ENCODE measurements at places on chromosomes 3 and 15.

DNA sequence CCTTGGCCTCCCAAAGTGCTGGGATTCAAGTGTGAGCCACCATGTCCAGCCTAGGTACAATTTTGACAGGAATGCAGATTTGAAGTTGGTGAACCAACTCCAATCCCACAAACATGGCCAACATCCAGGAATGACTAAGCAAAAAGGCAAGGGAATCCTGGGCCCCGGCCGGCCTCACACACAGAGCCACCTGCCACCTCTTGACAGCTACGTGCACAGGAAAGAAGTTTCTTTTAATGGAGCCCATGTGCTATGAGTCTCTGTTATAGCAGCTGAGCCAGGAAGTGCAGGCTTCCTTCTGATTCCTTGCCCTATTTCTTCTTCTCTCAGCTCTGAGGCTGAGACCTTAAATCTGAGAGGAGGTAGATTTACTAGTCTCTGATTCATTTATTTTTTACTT, 8.8 kb downstream of the TMEM40 start:
- no peak for DNase-seq

DNA sequence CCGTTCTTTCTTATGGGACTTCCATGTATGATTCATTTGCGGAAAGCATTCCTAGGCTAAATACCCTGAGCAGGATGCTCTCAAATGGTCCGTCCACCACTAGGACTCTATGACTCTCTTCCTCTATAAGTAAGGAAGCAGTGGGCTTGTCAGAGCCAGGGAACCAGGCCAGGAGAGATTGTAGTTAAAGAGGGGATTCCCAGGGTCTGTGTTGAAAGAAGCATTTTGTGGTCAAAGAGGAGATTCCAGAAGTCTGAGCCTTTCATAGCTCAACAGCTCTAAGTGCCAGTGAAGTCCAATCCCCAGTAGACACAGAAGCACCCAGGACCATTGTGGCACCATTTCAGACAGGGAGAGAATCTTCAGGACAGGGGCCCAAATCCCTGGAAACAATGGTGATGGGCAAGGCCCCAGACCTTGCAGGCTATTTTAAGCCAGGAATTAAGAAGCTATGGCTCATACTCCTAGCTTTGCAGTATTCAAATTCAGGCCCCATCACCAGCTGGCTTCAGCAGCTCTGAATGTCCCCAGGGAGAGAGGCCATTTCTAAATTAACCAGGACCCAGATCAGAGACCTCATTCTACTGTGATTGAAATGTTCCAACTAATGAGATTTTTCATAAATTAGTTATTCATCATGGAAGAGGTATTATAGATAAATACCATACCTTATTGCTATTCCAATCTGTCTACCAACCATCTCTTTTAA, 81.7 kb downstream of the CD47 start:
- no peak for DNase-seq

DNA sequence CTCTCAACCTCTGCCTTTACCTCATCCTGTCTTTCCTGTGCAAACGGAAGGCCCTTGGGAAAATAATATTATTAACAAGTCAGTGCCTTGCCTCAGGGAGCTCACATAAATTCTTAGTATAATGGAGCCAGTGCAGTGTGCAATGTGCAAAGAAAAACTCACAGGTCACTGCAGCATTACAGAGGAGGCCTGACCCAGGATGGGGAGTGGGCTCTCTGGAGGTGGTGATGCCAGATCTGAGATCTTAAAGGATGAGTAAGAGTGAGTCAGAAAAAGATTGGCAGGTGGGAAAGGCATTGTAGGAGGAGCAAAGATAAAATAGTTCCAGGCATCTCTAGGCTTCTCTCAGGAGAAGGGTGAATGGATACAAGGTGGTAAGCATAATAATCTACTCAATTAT, 185.6 kb upstream of the ADAMTS9 start:
- no peak for DNase-seq

GRCh38 chr15:42611532-42611931, 36.1 kb downstream of the STARD9 start:
- no peak for DNase-seq

DNA sequence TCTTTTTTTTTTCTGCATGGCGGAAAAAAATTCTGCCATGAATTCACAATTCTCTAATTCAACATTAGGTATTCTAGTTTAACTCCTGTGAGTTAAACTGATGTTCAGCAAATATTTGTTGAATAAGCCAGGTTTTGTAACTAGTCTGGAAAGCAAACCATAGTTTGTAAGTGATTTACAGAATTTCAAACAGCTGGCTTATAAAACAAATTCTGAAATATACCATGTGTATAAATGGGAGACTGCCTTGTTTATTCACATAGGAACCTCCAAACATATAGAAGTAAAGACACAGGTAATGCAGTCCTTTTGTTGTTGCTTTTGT, 101.1 kb downstream of the IL1RAP start:
- DNase-seq = no peak

Data from iPS-NIHi11 (cell line).